ENCODE measurements at places on chromosomes 2 and 18.

DNA sequence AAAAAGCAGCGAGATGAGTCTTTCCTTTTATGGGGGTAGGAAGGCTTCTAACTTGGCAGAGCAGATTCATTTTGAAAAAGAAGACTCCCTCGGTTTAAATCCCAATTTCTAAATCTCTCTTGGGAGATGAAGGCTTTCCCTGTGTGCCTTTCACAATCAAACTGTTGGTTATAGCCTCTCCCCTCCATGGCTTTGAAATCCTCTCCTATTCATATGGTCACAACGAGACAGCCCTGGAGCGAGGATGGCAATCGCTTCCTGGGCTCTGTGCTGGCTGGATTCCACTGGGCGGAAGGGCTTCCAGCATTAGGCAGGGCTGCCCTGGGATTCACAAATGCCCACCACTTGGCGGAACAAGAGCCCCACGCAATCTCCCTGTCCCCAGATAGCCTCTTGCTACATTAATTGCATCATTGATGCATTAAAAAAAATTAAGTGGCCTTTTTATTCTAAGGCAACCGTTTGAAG is 1.6 kb downstream of the CAVIN2 start:
- DNase-seq, result no peak

GRCh38 chr2:1511455-1511854 is 98.2 kb downstream of the TPO start:
- DNase-seq, result peak; percentile 40

- no peak for DNase-seq
Measured at GRCh38 chr2:188439986-188440385, 148.3 kb downstream of the GULP1 start.

- DNase-seq, result no peak
Measured at GRCh38 chr2:52340171-52340570, 1308.2 kb upstream of the NRXN1 start.

DNA sequence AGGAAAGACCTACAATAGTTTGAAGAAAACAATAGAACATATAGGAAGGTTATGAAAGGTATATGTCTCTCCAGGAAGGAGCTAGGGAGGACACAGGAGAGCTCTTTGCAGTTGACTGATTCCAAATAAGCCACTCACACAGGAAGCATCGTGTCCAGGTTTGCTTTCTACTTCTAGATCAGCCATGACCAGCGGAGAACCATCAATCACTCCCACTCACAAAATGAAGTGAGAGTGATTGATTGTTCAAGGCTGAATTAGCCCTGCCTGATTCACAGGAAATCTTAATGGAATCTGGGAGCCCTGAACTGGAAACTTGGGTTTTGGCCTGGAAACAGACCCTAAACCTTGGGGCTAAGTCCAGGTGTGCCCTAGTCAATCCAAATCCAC is 1292.2 kb upstream of the ZEB2 start:
- no peak for DNase-seq

DNA sequence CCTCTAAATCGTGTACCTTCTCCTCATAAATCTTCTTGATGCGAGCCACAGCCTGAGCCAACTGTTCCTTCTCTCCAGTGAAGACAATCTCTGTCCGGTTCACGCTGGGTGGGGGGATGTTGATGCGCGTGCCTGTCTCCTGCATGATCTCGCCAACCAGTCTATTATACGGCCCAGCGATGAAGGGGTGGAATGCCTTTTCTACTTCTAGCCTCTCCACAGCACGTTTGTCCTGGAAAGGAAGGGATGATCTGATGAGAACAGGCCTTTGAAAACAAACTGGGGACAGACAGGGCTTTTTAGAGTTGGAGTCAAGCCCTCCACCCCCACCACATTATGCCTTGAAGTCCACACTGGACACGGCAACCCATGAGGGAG is 59.3 kb downstream of the HDLBP start:
- DNase-seq, result no peak

GRCh38 chr2:24024996-24025663 is 15.2 kb downstream of the MFSD2B start:
- no peak for DNase-seq

DNA sequence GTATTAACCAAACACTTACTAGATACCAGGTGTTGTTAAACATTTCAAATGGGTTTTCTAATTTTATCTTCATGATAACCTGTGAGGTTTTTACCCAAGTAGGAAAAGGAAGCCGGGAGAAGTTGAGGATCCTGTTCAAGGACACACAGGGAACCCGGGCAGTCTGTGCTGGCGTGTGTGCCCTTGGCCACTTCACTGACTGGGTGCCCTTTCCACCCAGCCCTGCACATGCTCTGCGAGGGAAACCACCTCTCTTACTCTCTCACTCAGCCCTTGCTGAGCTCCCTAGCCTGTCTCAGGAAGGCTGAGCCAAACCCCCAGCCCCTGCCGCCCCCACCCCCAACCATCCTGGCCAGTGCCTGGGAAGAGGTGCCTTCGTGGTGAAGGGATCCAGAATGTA is 51.8 kb downstream of the TEX44 start:
- no peak for DNase-seq
